Jurkat, Clone E6-1 (cell line): ENCODE measurements at places on chromosomes 12 and 14.

DNA sequence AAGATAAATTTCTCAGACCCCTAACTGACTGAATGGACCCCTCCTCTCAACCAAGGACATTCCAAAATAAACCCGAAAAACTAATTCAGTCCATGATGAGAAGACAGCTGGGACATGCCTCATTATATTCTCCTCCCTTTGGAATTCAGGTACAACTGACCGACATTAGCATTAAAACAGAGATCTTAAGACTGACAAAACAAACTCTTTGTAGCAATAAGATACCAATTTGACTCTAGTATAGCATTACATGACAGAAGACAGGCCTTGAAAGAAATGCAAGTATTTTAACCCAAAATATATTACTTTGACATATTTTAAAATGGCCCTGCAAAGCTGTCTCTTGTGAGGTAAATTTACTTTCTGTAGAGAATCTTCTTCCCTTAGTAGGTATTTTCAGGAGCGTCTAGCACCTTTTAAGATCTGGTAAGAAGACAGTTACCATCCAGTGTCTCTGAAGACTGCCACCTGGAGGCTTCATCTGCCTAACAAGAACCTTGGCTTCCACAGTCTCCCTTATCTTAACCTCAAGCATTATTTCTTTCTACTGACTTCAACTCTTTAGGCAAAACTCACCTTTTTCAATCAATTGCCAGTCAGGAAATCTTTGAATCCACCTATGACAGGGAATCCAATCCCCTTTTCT lies 957.5 kb downstream of the SLC6A15 start:
- DNase-seq: peak; percentile 9

GRCh38 chr12:10341892-10342509 lies 34.3 kb downstream of the KLRD1 start:
- no peak for DNase-seq

- DNase-seq: no peak
Observed at GRCh38 chr12:120853188-120853587, 51.0 kb downstream of the SPPL3 start.

GRCh38 chr12:123877968-123878367 lies 94.7 kb downstream of the CCDC92 start:
- DNase-seq: no peak

DNA sequence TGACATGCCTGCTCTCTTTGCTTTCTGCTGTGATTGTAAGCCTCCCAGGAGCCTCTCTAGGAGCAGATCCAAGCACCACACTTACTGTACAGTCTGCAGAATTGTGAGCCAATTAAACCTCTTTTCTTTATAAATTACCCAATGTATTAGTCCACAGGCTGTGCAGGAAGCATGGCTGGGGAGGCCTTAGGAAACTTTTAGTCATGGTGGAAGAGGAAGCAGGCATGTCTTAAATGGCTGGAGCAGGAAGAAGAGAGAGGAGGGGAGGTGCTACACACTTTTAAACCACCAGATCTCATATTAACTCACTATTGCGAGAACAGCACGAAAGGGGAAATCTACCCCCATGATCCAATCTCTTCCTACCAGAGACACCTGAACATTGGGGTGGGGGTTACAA lies 108.9 kb downstream of the DERA start:
- DNase-seq: no peak

DNA sequence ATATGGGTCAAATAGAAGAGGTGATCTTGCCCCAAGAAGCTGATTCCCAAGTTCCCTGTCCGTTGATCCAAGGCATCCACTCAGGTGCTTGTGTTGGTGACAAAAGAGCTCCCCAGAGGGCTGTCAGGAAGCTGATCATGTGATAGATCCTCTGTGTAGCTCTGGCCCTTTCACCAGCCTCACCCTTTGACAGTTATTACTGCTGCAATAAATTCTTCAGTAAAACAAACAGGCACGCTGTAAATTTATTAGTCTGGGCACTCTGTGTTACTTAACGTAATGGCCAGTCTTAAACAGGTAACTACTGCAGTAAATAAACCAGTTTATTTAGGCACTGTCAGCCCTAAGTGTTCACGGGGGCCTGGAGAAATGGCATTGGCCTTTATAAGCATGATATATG lies 473.9 kb downstream of the BCL11B start:
- no peak for DNase-seq
